ENCODE measurements at places on chromosomes 7 and 10. TPM values are rescaled to one million over a fixed set of nuclear protein-coding genes. Genes with fewer than 3 reads are reported as not detected.
A peak's percentile ranks its signal among the peaks of the same experiment; 100 is the strongest.

- no peak for DNase-seq
These were observed 4.7 kb upstream of the SLC18A3 start for GRCh38 chr10:49605216-49605938.

DNA sequence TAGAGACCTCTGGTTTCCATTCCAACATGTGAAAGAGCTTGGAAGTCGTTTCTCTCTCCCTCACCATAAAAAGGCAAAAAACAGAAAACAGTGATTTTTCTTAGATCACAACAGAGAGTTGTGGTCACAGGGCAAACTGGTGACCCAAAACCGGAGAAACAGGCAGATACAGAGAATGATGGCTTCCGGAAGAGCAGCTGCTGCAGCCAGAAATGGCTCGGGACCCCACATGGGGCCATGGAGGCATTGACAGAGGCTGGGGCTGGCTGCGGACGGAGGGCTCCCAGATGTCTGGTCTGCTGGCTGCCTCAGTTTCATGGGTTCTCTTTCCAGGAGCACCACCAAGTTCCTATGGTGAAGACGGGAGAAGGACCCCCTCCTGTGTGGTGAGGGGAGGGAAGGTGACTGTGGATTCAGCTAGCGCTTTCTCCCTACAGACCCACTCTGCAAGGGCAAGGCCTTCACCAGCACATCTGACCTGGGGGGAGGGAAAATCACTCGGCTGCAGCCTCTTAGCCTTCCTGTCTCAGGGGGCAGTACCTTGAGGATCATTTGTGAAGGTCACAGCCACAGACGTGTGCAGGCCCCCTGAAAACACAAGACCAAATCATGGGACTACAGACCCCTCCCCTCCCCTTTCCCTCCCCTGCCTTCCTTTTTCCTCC is 81.4 kb downstream of the WDR37 start:
- no peak for DNase-seq

GRCh38 chr7:139745678-139746143 is 32.1 kb downstream of the HIPK2 start:
- DNase-seq: no peak

Gene OIT3
- not detected for total RNA-seq

- DNase-seq: peak; percentile 77
These were observed 652 bp upstream of the VPS26A start for GRCh38 chr10:69123306-69123746.

DNA sequence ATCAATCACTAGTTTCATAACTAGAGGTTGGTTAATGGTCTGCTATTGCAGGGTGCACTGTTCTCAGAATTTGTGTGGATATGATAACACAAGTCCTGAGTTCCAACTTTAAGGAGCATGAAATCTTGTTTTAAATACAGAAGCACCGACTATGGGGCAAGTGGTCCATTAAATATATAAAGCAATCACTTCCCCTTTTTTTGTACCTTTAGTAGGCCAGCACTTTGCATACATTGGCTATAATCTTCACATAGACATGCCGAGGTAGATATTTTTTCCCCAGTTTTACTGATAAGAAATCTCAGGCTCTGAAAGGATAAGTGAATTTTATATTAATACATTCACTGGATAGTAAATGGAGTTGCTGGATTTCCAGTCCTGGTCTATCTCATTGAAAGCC is 286.3 kb downstream of the NRG3 start:
- no peak for DNase-seq

Gene SDHAF3
- total RNA-seq: 9.5 TPM

GRCh38 chr10:118926072-118926417 is 103.5 kb upstream of the NANOS1 start:
- DNase-seq: no peak

DNA sequence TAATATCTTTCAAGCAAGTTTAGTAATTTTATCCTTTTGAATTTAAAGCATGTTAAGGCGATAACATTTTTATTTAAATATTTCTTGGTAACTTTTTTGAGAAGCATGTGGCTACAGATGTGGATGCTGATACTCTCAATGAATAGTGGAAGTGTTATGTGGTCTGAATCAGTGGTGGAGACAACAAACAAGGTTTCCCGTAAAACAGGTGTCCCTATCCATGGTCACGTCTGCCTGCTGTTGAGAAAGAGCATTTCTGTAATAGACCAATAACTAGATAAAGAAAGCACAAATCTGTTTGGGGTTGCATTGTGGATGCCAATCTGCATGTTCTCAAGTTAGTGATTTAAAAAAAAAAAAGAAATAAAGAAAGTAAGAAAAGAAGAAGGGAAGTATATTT is 13.9 kb upstream of the MAPK8 start:
- DNase-seq: no peak

GRCh38 chr10:14889318-14889717 is 10.7 kb downstream of the SUV39H2 start:
- DNase-seq: peak; percentile 6

- peak; percentile 83 for DNase-seq
These were observed 623 bp downstream of the TYSND1 start for GRCh38 chr10:70145666-70146488.

GRCh38 chr7:8433477-8434289 is at the start of gene NXPH1:
Gene NXPH1 (plus strand): TSS chr7:8433609.
- no peak for DNase-seq

DNA sequence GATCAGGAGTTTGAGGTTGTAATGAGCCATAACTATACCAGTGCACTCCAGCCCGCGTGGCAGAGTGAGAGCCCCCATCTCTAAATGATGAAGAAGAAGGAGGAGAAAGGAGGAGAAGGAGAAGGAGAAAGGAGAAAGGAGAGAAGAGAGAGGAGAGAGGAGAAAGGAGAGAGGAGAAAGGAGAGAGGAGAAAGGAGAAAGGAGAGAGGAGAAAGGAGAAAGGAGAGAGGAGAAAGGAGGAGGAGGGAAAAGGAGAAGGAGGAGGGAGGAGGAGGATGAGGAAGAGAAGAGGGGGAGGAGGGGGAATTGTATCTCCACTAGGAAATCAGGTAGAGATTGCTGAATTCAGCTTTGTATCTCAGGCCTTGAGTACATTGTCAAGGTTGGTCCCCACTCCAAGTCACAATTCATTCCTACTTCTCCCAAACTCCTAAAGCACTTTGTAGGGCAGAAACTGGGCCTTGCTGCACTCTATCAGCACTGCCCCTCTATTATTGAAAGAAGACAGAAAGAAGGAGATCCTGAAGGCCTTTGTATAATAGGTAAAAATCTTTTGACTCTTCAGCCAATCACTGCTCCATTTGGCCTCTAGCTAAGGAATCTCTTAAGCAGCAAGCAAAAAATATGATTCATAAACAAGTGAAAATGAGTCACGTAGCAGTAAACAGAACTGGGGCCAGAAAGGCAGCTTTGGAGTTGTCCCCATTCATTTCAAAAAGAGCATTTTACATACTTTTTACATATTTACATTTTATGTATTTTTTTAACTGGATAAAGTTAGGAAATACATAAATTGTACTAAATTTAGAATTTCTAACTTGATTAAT is 178.0 kb downstream of the IMMP2L start:
- peak; percentile 73 for DNase-seq

- peak; percentile 22 for DNase-seq
These were observed 24.5 kb upstream of the C1GALT1 start for GRCh38 chr7:7157887-7158271.

Gene SLC16A12
- not detected for total RNA-seq

DNA sequence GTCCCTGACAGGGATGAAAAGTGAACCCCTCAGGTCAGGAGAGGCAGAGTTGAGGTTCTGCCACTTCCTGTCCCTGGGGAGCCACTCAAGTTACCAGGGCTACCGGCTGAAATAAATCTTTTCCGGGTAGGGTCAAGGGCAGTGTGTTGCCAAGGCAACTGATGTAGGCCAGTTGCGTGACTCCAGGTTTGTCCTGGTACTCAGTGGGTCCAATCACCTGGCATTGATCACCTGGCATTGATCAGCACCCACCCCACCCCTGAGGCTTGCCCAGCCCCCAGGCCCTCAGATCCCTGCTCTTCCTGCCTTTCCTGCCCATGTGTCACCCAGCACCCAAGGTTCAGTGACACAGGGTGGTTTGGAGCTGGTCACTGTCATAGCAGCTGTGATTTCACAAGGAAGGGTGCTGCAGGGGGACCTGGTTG is 5.9 kb downstream of the SAP25 start:
- no peak for DNase-seq

GRCh38 chr10:71398976-71399375 is 2.3 kb downstream of the CDH23 start:
- no peak for DNase-seq

DNA sequence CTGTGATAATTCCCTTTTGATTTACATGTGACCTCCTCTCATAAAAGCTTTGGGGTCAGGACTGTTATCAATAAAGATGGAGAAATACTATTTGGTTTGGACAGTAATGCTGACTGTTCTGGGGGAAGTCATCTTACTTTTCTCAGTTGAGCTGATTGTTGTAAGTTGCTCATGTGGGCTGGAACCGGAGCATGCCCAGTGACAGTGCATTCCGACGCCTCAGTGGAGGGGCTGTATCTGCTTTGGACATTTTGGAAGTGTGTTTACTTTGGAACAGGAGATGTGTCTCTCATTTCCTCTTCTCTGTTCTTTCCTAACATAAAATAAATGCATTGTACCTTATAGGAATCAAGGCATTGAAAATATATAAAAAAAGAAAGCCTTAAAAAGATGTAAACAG is 30.1 kb downstream of the RBM33 start:
- no peak for DNase-seq

Gene NYAP1
- total RNA-seq: 1.9 TPM

Gene NEUROD6
- not detected for total RNA-seq

- DNase-seq: no peak
These were observed 270.8 kb downstream of the ELFN1 start for GRCh38 chr7:1940863-1941262.

- DNase-seq: no peak
These were observed 19.3 kb downstream of the UNCX start for GRCh38 chr7:1251796-1252539.

Gene FLNC
- total RNA-seq: 121 TPM

Measured in PC-3 (cell line).